ENCODE measurements at places on chromosomes 4 and X. TPM values are rescaled to one million over a fixed set of nuclear protein-coding genes. Genes with fewer than 3 reads are reported as not detected.

DNA sequence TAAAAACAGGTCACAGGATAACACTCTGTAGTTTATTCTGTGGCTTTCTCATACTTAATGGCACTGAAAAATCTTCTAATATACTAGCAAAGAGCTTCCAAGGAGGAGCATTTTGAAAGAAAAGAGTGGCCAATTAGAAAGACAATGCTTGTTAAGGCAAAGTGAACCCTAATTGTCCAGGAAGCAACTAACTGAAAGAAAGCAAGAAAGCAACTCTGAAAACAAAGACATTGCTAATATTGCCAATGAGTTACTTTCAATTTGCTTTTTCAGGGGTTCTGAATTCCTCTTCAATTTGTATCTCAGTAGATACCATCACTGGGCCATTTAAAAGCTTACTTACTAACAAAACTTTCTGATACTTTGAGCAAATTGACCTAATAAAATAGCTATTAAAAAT, 78.5 kb upstream of the MTNR1A start:
- no peak overlapping the region for H3K27ac ChIP-seq
- H3K36me3 ChIP-seq: no peaks in the 10 kb centered on the region
- no peaks in the 10 kb centered on the region for H3K4me1 ChIP-seq
- H3K27me3 ChIP-seq: no peaks in the 10 kb centered on the region
- no peak overlapping the region for H3K4me3 ChIP-seq

DNA sequence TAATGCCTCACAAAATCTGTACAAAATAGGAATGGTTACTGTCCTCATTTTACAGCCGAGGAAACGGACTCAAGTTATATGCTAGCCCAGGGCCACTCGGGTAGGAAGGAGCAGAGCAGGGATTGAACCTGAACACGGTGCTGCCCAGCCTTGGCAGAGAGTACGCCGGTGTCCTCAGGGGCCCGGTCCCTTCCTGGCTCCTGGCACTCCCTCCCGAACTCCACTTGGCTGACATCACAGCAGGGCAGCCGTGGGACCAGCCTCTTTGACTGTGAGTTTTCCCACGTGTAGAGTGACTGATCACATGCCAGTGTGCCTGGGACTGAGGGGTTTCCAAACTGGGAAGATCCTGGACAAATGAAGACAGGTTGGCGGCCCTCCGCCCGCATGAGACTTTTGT, 23.7 kb downstream of the MAN2B2 start:
- no peaks in the 10 kb centered on the region for H3K27me3 ChIP-seq
- H3K4me1 ChIP-seq: no peaks in the 10 kb centered on the region
- H3K36me3 ChIP-seq: no peaks in the 10 kb centered on the region
- no peak overlapping the region for H3K4me3 ChIP-seq

DNA sequence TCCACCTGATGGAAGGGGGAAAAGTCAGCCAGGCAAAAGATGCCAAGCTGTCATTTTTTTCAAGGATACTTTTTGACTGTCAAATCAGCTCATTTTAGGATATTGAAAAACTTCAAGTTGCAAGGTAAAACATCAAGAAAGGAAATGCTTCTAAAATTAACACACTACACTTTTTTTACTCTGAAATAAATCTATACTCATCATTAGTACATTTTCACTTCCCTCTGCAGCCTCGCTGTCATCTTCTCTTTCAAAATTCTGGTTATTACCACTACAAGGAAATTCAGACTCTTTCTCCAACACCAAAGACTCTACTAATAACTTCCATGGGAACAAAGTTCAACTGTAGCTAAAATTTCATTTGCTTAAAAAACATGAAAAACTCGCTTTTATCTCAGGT, 41.6 kb downstream of the APBB2 start:
- H3K27ac ChIP-seq: peak overlapping the region; percentile 43
- DNase-seq: no peak
- H3K27me3 ChIP-seq: no peaks in the 10 kb centered on the region
- no peak overlapping the region for H3K4me3 ChIP-seq
- no peaks in the 10 kb centered on the region for H3K36me3 ChIP-seq

DNA sequence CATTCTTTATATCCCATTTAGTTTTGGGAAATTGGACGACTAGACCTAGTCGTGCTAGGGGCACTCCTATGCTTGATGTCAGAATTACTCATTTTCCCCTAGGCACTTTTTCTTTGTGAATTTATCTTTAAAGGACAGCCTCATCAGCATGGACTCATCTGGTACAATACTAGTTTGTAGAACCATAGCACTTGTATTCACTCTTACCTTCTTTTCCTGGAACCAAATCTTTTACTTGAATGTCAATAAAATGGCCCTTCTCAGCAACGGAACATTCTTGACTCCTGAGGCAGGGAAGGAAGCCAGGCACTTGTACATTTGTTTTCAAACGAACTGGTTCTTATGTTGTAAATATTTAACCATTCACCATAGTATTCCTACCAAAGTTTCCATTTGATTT, 187.1 kb downstream of the SHROOM3 start:
- peaks cover 21% of the 10 kb centered on the region for H3K4me1 ChIP-seq
- H3K27me3 ChIP-seq: no peaks in the 10 kb centered on the region
- no peak for DNase-seq
- H3K27ac ChIP-seq: peak overlapping the region; percentile 49

GRCh38 chr4:174521800-174522182, 497 bp downstream of the HPGD start:
- no peak overlapping the region for H3K27ac ChIP-seq
- peak overlapping the region; percentile 63 for H3K4me3 ChIP-seq
- H3K36me3 ChIP-seq: no peaks in the 10 kb centered on the region
- peak; percentile 45 for DNase-seq
- no peaks in the 10 kb centered on the region for H3K27me3 ChIP-seq

DNA sequence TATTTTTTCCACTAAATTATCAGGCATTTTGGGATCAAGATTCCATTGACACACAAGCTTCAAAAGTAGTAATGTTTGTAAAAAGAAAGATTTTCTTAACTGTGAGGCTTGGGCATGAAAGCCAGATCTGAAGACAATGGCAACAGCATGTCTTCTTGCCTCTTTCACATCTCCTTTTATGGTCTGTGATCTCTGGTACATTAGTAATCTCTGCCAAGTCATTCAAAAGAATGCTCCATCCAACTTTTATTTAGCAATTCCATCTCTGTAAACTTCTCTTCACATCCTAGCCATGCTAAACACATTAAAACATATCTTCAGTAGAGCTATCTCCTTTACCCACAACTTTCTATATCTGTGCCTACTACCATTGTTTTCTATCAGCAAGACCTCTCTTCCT, 465.4 kb downstream of the FAT4 start:
- no peak for DNase-seq
- H3K27me3 ChIP-seq: no peaks in the 10 kb centered on the region
- no peak overlapping the region for H3K27ac ChIP-seq
- H3K36me3 ChIP-seq: no peaks in the 10 kb centered on the region
- no peaks in the 10 kb centered on the region for H3K4me1 ChIP-seq

- DNase-seq: no peak
- no peak overlapping the region for H3K4me3 ChIP-seq
- no peaks in the 10 kb centered on the region for H3K4me1 ChIP-seq
- no peaks in the 10 kb centered on the region for H3K27me3 ChIP-seq
- H3K27ac ChIP-seq: no peak overlapping the region
Measured at GRCh38 chrX:130788786-130789581, 114.0 kb downstream of the ENOX2 start.

DNA sequence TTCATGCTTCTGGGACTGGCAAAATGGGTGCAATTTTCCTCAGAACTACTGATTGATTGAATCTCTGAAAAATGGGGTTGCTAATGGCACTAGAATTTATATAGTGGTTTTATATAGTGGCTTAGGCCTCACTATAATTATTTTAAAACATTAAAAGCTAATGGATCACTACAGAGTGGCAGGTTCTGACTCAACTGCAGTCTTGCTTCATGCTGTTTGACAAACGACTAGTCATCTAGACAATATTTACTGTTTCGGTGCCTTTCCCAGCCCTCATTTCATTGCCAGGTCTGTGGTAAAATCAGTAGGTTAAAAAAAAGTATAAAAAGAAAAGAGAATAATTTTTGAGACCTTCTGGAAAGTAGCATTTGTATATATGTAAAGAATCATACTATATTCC, 352.8 kb upstream of the ATOH1 start:
- DNase-seq: no peak
- no peak overlapping the region for H3K27ac ChIP-seq
- H3K4me3 ChIP-seq: no peak overlapping the region
- H3K36me3 ChIP-seq: no peaks in the 10 kb centered on the region
- H3K27me3 ChIP-seq: no peaks in the 10 kb centered on the region

DNA sequence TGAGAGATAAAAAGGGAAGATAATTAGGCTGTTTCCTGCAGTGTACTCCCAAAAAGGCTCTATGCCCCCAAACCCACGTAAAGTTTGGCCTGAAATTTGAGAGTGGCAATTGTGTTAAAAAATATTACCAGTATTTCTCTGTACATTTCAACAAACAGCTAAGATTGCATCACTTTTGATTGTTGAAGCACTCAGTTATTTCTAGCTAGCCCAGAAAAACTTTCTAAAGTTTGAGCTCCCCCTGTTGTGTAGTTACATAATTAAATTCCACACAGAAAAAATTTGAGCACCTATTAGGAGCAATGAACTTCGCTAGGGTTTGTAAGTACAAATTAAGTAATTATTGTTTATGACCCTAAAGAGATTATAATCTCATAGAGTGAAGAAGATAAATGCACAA, 109.4 kb downstream of the DLG3 start:
- H3K4me3 ChIP-seq: no peak overlapping the region
- peaks cover 4% of the 10 kb centered on the region for H3K4me1 ChIP-seq
- DNase-seq: peak; percentile 27
- no peaks in the 10 kb centered on the region for H3K27me3 ChIP-seq

- H3K36me3 ChIP-seq: no peaks in the 10 kb centered on the region
- H3K27me3 ChIP-seq: no peaks in the 10 kb centered on the region
- no peak overlapping the region for H3K27ac ChIP-seq
- no peak for DNase-seq
Measured at GRCh38 chrX:22383988-22384387, 111.3 kb downstream of the CBLL2 start.

- no peaks in the 10 kb centered on the region for H3K4me1 ChIP-seq
- H3K27me3 ChIP-seq: no peaks in the 10 kb centered on the region
- H3K4me3 ChIP-seq: no peak overlapping the region
- DNase-seq: no peak
- no peak overlapping the region for H3K27ac ChIP-seq
Measured at GRCh38 chr4:79253168-79253567, 72.7 kb downstream of the NAA11 start.

DNA sequence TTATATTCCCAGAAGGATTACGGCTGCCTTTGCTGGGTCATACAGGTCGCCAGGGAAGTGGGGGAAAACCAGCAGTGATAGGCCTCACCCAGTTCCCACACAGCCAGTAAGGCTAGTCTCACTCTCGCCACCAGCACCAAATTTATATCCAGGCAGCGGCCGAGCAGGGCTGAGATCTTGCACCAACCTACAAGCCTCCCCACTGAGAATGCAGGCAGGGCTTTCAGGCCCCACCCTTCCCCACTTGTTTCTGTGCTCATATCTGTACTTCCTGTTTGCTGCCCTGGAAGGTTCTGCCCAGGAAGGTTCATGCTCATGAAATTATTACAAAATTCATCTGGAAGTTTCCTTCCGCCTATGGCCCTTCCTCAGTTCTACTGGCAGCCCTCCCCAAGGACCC, 179.7 kb downstream of the STIM2 start:
- no peak overlapping the region for H3K27ac ChIP-seq
- no peaks in the 10 kb centered on the region for H3K27me3 ChIP-seq
- DNase-seq: no peak

GRCh38 chr4:25900310-25900709, 13.7 kb upstream of the SMIM20 start:
- H3K4me1 ChIP-seq: no peaks in the 10 kb centered on the region
- H3K36me3 ChIP-seq: no peaks in the 10 kb centered on the region
- no peak for DNase-seq
- no peak overlapping the region for H3K27ac ChIP-seq

DNA sequence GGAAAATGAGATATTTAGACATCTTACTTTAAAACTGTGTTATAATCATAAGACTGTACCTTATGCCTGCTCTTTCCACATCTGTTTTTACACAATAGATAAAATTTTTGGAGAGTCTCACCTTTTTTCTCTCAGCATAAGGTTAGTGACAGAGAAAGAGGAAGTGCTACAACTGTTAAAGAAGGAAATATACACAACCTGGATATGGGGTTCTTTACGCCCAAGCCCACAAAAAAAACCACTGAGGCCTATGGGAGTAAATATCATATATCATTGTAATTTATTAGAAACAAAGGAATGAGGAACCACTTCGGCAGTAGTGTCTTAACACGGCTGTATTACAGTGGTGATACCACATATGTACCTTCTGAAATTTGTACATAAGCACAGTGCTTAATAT, 265.9 kb upstream of the GK2 start:
- no peak overlapping the region for H3K27ac ChIP-seq
- no peaks in the 10 kb centered on the region for H3K36me3 ChIP-seq
- DNase-seq: no peak
- H3K27me3 ChIP-seq: no peaks in the 10 kb centered on the region
- no peak overlapping the region for H3K4me3 ChIP-seq

GRCh38 chr4:126976850-126977632, 655.7 kb upstream of the INTU start:
- no peak for DNase-seq
- H3K27ac ChIP-seq: no peak overlapping the region
- no peaks in the 10 kb centered on the region for H3K4me1 ChIP-seq
- no peak overlapping the region for H3K4me3 ChIP-seq
- H3K27me3 ChIP-seq: no peaks in the 10 kb centered on the region

DNA sequence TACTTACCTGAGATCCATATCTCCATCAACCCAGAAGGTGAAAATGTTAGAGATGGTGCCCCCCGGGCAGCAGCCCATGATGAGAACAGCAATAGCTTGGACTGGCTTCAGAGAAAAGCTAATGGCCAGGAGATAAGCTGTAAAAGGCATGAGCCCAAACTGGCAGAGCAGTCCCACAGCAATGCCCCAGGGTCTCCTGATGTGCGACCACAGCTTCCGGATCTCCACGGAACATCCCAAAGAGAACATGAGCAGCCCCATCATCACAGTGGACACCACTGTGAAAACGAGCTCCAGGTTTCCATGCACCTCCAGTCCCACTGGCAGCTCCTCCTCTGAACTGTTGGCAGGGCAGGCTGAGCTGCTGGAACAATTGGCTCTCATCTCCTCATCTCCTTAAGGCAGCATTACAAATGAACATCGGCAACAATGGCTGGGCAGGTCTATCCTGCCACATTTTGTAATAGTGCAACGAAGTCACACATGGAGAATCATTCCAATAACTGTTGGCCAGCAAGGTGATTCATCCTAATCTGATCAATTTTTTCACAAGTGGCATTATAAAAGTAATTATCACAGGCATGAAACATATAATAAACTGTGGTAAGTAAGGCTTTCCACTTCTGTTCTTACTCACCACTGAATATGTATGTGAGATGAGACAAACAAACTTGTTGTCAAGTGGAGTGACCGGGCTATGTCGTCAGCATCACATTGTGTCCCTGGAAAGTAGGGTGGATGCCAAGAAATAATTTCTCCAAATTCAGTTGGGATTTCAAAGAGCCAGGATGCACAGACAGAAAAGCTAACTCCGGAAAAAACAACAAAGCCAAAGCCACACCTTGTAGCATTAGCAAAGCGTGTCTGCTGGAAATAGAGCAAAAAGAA, at the start of gene SLC10A6:
Gene SLC10A6 (minus strand): TSS at position 653 of the 888 bp plus-strand sequence. CDS start 269 bp downstream, at position 384.
- no peaks in the 10 kb centered on the region for H3K4me1 ChIP-seq
- DNase-seq: no peak
- no peak within 1 kb of the TSS for H3K27ac ChIP-seq
- no peaks in the 10 kb centered on the region for H3K27me3 ChIP-seq
- H3K36me3 ChIP-seq: no peaks in the 10 kb centered on the region
- no peak within 1 kb of the TSS for H3K4me3 ChIP-seq

PDHA2 gene
- not detected for total RNA-seq

ANTXR2 gene
- 0.97 TPM for total RNA-seq

SSX4B gene
- not detected for total RNA-seq

ATP2B3 gene
- not detected for total RNA-seq

GAGE12D gene
- not detected for total RNA-seq

SMR3B gene
- not detected for total RNA-seq

NAP1L5 gene
- not detected for total RNA-seq

TIGD4 gene
- 1.0 TPM for total RNA-seq

H2BW1 gene
- total RNA-seq: not detected

ANOS1 gene
- total RNA-seq: 0.91 TPM
